ENCODE measurements at places on chromosomes 5 and 9.
A peak's percentile ranks its signal among the peaks of the same experiment; 100 is the strongest.

DNA sequence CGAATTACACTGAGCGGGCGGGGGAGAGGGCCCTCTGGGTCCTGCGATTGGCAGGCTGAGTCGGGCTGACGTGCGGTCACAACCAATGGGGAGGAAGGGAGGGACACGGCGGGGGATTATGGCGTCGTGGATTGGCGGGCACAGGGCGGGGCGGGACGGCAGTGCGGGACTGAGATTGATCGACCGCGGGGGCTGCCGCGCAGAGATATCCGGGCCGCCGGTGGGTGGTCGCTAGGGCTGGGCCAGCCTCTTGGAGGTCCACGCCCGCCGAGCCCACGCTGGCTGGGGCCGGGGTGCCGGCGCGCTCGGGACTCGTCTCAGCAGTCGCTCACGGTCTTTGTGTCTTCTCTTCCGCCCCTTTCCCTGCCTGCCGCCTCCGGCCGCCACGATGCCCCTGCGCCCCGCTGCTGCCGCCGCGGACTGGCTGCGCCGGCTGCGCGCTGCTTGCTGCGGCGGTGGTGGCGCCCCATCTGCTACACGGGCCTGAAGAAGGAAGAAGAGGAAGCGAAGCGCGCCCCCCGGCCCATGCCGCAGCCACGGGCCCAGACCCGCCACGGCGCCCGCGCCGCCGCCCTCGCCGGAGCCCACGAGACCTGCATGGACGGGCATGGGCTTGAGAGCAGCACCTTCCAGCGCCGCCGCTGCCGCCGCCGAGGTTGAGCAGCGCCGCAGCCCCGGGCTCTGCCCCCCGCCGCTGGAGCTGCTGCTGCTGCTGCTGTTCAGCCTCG lies at the start of gene RGMB:
TSS of gene RGMB (plus strand) at position 200 of the 728 bp plus-strand sequence. CDS start at position 608, 408 bp downstream.
- DNase-seq, result peak; percentile 33

DNA sequence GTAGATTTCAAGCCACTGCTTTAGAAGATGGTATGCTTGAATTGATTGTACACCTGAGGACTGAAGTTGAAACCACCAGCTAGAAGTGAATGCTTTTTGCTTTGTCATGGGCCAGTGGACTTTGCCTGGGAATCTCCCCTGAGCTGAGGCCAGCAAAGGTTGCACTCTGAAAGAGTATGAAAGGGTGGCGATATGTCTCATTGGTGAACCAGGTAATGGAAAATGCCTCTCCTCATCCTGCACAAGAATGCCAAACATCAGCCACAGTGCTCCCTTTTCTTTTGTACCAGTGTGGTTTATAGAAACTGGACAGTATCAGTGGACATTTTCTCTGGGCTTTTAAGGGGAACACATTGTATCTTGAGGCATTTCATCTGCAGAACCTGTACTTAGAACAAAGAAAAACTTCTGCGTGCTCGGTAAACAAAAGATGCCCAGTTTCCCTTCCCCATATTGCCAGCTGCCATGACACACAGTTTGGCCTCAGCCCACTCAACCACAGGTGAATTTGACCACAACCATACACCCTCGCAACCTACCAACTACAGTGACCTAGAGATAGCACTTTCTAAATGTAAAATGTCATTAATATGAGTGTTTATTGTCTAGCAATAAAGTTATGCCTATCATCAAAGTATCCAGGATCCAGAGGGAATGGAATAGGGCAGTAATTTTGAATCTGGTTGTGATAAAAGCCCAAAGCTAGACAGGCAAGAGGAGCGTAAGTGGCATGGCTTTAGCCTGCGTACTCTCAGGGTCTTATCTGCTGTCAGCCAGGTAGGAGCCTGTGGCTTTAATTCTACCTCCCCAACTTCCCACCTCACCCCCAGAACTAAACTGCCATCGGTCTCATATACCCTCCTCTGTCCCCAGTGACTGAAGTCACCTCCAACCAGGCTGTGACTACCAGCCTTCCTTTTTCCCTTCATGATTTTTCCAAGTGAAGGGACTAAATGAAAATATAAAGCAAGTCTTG lies 79.5 kb upstream of the LHFPL2 start:
- DNase-seq, result no peak

DNA sequence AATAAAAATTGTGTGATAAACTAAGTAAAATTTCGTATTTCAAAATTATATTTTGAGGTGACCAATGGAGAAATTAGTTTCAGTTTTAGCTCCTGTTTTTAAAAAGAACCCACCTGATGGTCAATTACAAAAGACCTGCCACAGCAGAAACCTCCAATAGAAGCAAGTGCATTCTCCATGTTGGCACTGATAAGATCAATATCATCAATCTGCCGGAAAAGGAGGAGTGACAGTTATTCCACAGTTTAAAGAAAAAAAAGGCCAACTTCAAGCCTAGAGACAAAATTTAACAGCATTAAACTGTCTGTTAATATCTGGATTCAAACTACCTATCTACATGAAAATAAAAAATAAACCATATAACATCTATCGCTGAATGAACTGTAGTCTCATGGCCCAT lies 67.7 kb downstream of the SPTLC1 start:
- no peak for DNase-seq

- DNase-seq, result no peak
Measured at GRCh38 chr9:14180960-14181537, 132.9 kb downstream of the NFIB start.

- no peak for DNase-seq
Measured at GRCh38 chr5:125149527-125149926, 403.1 kb upstream of the ZNF608 start.

DNA sequence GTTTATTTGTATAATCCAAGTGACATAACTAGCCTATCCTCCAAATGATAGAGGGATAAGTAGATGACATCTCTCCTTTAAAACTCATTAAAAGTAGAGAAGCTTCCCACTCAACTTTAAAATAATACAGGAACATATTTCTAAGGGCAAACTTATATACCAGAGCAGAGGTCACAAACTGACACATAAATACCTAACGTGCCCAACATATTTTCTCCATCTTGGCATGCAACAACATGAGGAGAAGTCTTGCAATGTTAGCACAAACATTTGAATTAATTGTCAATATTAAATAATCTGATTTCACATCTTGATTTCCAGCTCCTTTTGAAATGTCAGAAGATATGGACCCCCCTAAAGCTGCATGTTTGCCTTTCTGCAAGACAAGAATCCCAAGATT lies 335.0 kb downstream of the DEPDC1B start:
- no peak for DNase-seq

GRCh38 chr5:33801292-33801691 lies 90.5 kb downstream of the ADAMTS12 start:
- DNase-seq, result no peak

- DNase-seq, result no peak
Measured at GRCh38 chr5:63125862-63126261, 547.2 kb downstream of the LRRC70 start.

- no peak for DNase-seq
Measured at GRCh38 chr9:109828254-109828653, 48.3 kb downstream of the PALM2AKAP2 start.

DNA sequence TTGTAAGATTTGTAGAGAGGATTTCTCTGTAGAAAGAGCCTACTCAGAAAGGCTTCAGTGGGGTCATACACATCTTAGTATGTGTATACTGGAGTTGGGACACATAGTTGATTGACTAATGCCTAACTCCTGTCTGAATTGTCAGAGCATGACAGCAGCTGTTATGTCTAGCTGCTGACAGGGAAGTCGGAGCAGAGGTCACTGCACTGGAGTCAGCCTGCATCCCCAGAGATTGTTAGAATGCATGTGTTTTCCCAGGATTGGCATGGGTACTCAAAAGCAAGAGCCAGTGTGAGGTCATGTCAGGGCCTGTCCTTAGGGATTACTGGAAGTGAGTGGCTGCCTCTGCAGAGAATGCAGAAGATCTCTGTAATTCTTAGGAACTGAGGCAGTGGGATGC lies 82.7 kb downstream of the ITGA1 start:
- DNase-seq, result no peak

DNA sequence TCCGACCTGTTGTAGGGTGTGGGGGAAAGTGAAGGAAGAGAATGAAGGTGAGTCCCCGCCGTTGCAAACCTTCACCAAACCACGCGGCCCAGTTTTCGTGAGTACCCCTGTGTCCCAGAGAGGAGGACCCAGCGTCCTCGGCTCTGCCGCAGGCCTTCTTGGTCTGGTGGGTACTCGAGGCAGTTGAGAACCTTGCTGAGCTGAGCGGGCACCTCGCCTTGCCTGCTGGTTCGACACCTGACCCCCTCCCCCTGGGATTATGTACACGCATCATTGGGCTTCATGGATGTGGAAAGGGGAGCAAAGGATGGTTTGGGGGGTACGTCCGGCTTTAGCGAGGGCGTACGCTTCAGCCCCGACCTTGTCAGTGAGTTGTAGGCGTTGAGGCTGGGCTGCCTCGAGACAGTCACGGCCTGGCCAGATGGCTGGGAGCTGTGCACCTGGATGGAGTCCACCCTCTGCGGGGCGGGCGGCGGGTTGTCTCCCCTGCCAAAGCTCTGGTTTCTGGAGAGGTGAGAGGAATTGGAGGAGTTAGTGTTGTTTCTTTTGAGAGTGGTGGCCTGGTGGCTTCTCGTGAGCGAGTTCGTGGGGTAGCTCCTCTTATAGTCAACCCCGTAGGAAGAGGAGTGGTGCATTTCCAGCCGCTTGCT lies 128.1 kb downstream of the SEMA6A start:
- no peak for DNase-seq

- no peak for DNase-seq
Measured at GRCh38 chr5:9781275-9781674, 151.1 kb upstream of the TAS2R1 start.

GRCh38 chr9:4353236-4353635 lies 53.4 kb upstream of the GLIS3 start:
- no peak for DNase-seq

- DNase-seq, result no peak
Measured at GRCh38 chr9:134978272-134978671, 60.6 kb upstream of the FCN1 start.

DNA sequence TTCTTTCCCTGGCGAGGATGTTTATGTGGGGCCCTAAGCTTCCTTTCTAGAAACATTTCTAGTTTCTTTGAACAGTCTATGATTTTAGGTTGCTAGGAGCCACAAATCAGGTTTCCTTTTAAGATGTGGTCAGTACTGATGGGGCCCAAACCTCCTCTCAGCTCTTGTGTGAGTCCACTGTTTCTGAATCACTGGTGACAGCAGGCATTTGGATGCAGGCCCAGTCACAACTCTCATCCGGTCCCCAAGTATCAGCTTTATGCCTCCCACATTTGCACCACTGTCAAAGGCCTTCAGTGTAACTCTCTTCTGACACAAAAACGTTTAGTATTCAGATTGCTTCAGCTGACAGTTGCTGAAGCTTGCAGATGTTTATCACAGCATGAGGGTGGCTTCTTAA lies 7.8 kb downstream of the DMRT2 start:
- no peak for DNase-seq

DNA sequence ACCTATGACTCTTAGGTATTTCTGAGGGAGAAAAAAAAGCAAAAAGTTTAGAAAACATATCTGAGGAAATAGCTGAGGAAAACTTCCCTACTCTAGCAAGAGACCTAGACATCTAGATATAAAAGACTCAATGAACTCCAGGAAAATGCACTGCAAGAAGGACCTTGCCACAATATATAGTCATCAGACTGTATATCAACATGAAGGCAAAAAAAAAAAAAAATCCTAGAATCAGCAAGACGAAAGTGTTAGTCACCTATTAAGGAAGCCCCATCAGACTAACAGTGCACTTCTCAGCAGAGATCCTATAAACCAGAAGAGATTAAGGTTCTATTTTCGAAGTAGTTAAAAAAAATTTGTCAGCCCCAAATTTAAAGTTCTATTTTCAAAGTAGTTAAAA lies 166.2 kb downstream of the TMEM38B start:
- DNase-seq, result no peak

DNA sequence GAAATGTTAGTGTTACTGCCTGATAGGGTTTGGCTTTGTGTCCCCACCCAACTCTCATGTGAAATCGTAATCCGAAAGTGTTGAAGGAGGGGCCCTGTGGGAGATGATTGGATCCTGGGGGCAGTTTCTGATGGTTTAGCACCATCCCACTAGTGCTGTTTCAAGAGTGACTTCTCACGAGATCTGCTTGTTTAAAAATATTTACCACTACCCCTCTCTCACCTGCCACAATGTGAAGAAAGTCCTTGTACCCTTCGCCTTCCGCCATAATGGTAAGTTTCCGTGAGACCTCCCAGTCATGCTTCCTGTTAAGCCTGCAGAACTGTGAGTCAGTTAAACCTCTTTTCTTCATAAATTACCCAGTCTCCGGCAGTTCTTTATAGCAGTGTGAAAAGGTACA lies 2.6 kb upstream of the RFX3 start:
- DNase-seq, result peak; percentile 12

DNA sequence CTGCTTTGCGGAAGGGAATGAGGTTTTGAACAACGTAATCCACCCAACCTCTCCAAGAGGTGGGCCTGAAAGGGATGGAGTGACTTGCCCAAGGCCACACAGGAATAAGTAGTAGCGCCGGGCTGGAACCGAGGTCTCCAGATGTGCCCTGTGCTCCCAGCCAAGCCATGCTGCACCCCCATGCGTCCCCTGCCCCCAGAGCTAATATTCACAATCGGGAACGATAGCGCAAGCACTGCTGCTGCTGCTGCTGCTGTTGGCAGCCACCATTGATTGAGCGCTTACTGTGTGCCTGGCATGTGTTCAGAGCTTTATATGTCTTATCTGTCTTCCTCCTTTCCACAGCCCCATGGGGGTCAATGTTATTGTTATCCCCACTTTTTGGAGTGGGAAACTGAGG lies 43.9 kb downstream of the AMBP start:
- DNase-seq, result no peak

GRCh38 chr5:108505608-108506007 lies 123.7 kb upstream of the FBXL17 start:
- DNase-seq, result no peak

- no peak for DNase-seq
Measured at GRCh38 chr5:56662893-56663292, 152.5 kb upstream of the MAP3K1 start.

GRCh38 chr5:140725799-140726471 lies 25.7 kb downstream of the ZMAT2 start:
- no peak for DNase-seq

DNA sequence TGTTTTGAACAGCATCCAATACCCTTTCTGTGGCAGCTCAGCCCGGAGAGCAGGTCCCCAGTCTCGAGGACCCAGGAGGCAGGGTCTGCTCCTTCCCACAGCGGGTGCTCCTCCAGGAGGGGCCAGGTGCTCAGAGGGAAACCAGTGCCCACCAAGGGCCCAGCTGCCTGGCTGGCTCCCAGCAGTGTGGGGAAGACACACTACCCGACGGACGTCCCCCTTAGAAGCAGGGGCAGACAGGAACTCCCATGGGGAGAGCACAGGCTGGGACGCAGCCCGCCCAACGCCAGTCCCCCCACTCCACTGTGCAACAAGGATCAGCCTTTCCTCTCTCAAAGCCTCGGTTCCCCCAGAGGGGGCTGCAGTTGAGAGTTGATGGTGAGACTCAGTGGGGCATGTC lies 57.6 kb downstream of the ADAMTS2 start:
- DNase-seq, result no peak

- no peak for DNase-seq
Measured at GRCh38 chr5:126471875-126472537, 48.8 kb downstream of the GRAMD2B start.
